ENCODE measurements at places on chromosomes 5 and 9.
A peak's percentile ranks its signal among the peaks of the same experiment; 100 is the strongest.

DNA sequence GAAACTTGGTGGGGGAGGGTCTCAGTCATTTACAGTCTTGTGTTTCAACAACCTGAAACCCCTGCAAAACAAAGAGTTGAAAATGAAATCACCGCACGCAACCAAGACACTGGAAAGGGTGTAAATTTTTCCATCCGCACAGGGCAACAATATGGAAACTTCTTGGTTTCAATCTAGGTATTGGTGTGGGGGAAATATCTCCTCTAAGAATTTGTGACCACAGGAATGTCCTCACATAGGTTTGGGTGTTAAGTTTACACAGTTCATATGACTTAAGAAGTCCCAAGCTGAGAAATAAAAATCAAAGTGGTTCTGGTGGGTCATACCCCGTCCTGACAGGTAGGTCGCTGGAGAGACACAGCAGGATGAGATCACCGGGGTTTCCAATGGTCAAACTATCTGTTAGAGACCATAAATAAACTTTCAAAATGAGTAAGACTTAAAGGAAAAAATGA is 51.9 kb upstream of the PIP5K1B start:
- DNase-seq = no peak

- no peak for DNase-seq
Observed at GRCh38 chr5:141510160-141510559, 21.3 kb downstream of the PCDHGC5 start.

- no peak for DNase-seq
Observed at GRCh38 chr9:114248299-114248707, 74.6 kb upstream of the ORM1 start.

GRCh38 chr5:143653766-143654282 is 158.1 kb upstream of the HMHB1 start:
- peak; percentile 47 for DNase-seq

DNA sequence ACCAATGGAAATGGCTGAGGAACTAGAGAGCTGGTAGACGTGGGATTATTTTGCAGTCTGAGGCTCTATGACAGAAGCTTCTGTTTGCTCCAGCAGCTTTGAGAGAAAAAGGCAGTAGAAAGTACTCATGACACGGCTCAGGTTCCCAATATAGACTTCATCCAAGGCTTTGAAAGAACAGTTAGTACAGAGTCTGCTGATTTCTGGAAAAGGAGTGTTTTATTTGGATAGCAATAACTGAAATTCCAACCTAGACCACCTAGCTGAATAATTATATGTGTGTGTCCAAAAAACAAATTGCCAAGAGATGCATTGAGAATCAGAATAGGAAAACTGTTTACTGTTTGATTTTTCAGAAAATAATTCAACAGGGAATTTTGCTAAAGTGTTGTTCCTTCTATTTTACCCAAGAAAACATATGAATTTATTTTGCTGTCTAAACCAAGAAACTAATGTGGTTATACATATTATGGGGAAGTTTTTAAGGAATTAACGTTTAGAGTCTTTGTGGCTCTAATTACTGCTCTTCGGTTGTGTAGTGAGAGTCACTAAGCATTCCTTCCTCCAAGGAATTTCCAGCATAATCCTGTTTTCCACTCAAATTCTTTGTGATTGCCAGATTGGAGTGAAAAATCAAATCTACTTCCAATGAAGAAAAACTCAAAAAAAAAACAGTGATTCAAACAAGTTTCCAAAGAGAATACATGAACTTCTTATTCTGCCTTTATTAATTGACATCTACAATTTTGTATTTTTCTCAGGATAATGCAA is 18.1 kb upstream of the MTX3 start:
- DNase-seq = no peak

DNA sequence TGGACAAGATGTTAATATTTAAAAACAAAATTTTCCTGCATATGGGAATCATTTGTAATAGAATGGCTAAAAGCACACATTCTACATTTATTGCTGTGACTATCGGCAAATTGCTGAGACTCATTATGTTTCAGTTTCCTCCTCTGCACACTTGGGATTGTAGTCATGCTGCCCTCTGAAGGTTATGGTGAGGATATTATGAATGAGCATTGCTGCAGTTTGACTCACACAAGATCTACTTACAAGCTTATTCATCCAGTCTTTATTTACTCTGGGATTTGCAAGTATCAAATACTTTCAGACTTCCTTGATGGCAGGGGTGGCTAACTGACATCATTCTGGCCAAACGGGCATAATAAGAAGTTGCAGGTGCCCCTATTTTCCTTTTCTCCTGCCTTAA is 9.5 kb upstream of the NFIL3 start:
- peak; percentile 97 for DNase-seq

- DNase-seq = peak; percentile 95
Observed at GRCh38 chr9:91193658-91194391, 167.9 kb downstream of the AUH start.

DNA sequence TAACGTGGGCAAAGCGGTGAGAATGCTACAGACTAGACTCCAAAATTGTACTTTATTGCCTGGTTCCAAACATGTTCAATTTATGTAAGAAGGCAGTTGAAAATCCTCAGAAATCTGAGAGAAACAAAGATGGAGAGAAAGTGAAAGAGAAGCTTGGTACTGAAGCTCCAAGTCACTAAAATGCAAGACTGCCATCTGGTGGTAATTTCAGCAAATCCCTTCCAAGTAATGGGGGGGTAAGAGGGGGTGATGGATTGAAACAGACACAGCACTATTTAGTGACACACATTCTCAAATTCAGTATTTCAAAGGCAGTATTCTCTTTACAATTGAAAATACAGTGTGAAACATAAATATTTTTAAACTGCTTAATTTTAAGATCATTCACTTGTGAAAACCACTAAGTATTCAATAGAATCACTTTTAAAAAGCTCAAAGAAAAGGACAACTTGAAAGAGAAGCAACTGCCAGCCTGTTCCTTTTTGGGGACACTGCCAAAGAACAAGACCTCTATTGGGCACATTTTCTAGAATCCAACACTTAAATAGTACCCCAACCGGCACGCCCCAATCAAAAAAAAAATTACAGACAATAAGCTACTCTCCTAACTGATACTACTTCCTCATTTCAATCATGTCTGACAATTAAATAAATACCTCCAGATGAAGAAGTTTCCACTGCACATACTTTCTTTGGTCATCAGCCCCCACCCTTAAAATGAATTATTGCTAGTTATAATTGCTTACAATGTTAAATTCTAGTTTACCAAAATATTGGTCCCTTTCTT is 131.5 kb downstream of the AGTPBP1 start:
- DNase-seq = peak; percentile 76

- peak; percentile 70 for DNase-seq
Observed at GRCh38 chr5:76469656-76470290, 66.7 kb downstream of the IQGAP2 start.

DNA sequence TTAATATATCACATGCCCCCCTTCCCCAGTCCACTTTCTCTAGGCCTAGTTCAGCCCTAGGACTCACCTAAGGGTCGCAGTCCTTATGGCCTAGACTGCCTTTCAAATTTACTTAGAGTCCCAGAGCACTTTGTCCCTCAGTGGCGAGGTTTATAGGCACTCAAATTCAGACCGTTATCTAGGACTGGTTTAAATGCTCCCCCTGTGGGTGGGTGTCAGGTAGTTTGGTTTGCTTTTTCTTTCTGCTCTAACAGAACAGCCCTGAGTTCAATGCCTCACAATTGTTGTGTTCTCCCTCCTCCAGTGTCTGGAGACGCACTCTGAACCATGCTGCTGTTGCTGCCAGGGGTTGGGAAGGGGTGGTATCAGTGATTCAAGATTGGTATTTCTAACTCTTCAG is 317.1 kb downstream of the MAT2B start:
- no peak for DNase-seq

DNA sequence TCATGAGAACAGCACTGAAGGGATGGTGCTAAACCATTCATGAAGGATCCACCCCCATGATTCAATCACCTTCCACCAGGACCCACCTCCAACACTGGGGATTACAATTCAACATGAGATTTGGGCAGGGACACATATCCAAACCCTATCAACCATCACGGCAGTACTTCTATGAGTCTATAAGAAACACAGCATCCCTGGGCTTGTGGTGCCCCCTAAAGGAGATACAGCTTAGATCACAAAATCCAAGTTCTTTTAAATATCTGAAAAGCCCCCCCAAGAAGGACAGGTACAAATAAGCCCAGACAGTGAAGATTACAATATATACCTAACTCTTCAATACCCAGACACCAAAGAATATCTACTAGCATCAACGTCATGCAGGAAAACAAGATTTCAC is 233.7 kb upstream of the ADRA1B start:
- peak; percentile 11 for DNase-seq

DNA sequence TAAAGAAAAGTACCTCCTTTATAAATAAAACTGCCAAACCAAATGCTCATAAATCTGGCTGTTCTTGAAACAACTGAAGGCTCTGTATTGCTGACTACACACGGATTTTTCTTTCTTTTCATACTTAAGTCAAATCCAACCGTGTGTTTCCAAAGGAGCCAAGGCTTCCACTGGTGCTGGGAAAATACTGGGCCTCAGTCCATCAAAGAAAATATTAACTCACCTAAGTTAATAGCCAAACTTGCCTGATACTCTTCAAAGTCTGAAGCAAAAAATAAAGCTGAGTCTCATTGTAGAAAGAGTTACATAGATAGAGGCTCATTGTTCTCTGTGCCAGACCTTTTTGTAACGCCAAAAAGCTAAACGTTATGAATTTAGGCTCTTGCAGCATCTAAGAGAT is 350.4 kb upstream of the CDH9 start:
- no peak for DNase-seq

DNA sequence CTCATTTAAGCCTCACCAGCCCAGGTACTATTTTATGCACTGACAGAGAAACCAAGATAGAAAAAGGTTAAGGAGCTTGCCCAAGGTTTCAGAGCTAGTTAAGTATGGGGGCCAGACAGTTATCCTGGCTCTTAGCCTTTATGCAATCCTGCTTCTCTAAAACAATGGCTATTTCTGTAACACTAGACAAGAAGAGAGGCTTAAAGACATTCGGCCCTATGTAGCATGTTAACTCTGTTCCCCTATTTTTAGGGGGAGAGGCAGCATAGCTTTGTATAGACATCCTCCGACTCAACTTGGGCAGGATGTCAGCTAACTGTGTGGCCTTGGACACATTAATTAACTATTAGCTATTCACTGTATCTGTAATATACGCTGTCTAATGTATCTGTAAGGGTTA is 54.6 kb downstream of the LHFPL2 start:
- DNase-seq = no peak

- DNase-seq = no peak
Observed at GRCh38 chr9:71638627-71639026, 129.7 kb downstream of the CEMIP2 start.

DNA sequence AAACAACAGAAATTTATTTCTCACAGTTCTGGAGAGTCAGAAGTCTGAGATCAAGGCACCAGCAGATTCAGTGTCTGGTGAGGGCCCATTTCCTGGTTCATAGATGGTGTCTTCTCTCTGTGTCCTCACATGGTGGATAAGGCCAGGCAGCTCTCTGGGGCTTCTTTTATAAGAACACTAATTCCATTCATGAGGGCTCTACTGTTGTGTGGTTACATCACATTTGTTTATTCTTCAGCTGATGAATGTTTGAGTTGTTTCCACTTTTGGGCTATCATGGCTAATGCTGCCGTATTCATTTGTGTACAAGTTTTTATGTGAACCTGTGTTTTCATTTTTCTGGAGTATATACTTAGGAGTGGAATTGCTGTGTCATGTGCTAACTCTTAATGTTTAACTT is 35.2 kb downstream of the DDX4 start:
- peak; percentile 4 for DNase-seq

GRCh38 chr9:96062031-96062430 is 186.5 kb downstream of the ERCC6L2 start:
- DNase-seq = no peak

- no peak for DNase-seq
Observed at GRCh38 chr9:16308645-16309044, 561.8 kb downstream of the BNC2 start.

DNA sequence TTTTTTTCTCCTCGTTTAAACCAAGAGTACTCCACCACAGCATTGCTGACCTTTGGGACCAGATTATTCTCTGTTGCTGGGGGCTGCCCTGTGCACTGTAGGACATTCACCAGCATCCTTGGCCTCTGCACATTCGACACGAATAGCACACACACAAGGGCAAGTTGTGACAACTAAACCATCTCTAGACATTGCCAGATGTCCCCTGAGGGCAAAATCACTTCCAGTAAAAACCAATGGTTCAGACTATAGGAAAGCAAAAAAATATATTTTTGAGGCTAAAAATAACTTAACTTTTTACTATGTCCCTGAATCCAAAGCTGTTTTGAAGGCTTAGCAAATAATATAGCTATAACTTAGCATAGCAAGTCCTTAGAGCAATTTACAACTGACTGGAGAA is 65.9 kb downstream of the SEMA5A start:
- DNase-seq = no peak

- DNase-seq = no peak
Observed at GRCh38 chr5:170296935-170297588, 515 bp downstream of the LCP2 start.

Data from iris pigment epithelial cell (primary cell).